ENCODE measurements at places on chromosomes 6 and 20. TPM values are rescaled to one million over a fixed set of nuclear protein-coding genes. Genes with fewer than 3 reads are reported as not detected.

Gene GATA5
- total RNA-seq = not detected

Gene CDYL
- total RNA-seq = 38.4 TPM

Gene KCNQ5
- 6.4 TPM for total RNA-seq

Gene RBBP8NL
- not detected for total RNA-seq

Gene HLA-DRB1
- total RNA-seq = not detected

Gene PTPRT
- not detected for total RNA-seq

Gene KHDC1
- 2.3 TPM for total RNA-seq

Gene GPR6
- not detected for total RNA-seq

Gene TTLL9
- not detected for total RNA-seq

Gene FAM209B
- total RNA-seq = 0.71 TPM

Gene LZTS3
- total RNA-seq = 3.1 TPM

Gene CD40
- 10.9 TPM for total RNA-seq

Gene PPP1R3G
- 0.07 TPM for total RNA-seq

Gene ERVFRD-1
- total RNA-seq = not detected

Gene EYA4
- total RNA-seq = not detected

DNA sequence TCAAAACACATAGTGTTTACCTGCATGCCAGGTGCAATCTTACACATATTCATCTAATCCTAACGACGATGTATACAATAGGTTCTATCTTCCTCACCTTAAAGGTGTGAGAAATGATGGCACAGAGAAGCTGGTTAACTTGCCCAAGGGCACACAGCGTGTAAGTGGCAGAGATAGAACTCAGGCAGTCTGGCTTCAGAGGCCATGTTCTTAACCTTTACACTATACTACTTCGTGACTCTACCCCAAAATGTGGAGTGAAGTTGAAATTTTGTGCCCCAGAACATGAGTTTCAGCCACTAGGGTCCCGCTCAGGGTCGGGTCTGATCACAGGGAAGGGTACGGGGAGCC lies 584 bp downstream of the VPS52 start:
- no peak for DNase-seq

DNA sequence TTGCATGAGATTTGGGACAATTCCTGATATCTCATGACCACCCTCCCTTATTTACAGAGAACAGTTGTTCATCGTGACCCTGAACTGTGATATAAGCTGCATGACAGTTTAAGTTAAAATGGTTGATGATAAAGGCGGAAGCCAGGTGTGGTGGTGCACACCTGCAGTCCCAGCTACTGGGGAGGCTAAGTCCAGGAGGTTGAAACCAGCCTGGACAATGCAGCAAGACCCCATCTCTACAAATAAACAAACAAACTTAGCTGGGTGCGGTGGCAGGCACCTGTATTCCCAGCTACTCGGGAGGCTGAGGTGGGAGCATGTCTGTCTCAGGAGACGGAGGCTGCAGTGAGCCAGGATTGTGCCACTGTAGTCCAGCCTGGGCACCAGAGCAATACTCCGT lies 24.1 kb downstream of the COL20A1 start:
- no peak for DNase-seq

- no peak for DNase-seq
These were observed 3.5 kb downstream of the MYLK2 start for GRCh38 chr20:31822421-31823330.

- DNase-seq = no peak
These were observed 21.9 kb downstream of the NEDD9 start for GRCh38 chr6:11210386-11211138.

DNA sequence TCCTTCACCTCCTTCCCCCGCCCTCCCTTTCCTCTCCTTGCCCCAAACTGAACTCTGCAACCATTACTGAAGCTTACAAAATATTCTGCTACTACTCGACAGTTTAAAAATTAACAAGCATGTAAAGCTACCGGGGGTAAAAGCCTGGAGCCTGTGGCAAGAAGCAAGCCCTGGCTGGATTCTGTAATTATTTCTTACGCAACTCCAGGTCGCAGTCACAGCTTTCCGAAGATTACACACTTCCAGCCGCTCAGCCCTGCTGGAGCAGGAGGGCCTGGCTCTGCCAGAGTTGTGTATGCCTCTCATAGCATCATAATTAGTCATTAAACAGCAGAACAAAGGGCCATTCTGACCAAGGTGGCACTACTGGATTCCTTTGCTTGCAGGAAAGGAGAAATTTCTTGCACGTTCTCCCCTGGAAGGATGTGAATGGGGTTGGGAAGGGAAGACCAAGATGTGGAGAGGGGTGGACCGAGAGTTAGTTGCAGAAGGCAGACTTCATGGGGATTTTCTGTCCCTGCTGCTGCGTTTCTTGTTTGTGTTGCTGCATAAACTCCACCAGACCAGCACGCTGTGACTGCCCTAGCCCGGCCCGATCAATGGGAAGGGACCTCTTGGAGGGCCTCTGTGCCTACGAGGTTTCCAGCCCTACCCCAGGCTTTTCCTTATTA lies 23.6 kb downstream of the FOXQ1 start:
- peak; percentile 97 for DNase-seq

DNA sequence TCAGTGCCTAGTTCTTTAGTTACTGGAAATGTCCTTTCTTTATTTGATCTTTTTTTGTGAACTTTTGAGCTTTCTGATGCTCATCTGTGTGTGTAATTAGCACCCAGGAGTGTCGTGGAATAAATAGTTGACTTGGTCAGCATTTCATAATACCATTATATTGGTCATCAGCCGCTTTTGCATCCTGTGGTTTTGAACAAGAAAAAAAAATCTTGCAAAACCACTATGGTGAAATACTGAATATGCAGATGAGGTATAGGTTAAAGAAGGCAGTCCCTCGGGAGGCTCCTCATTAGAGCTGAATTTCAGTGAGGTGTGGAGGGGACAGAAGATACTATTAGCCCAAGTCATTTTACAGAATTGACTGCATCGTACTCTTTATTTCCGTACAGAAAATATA lies 90.1 kb downstream of the FOXO3 start:
- no peak for DNase-seq

GRCh38 chr20:10916312-10916711 lies 242.5 kb upstream of the JAG1 start:
- no peak for DNase-seq

GRCh38 chr20:43977252-43977651 lies 62.6 kb downstream of the TOX2 start:
- peak; percentile 21 for DNase-seq

DNA sequence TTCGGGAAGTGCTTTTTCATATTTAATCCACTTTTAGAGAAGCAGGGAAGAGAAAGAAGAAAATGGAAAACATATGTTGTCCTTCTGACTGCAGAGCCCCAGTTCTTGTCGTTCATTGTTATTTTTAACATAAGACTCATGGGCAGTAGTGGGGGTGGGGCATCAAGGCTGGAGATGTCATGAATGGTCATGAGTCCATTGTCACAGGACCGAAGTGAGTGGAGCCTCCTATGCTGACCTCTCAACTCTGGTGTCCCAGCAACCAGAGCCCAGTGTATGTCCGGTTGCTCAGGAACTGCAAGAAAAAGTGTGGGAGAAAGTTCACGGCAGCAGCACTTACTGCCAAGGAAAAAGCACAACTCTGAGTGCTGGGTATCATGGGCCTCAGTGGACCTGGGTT lies 108.6 kb downstream of the BANF2 start:
- no peak for DNase-seq

GRCh38 chr6:43758617-43759050 lies 11.4 kb upstream of the VEGFA start:
- no peak for DNase-seq

- DNase-seq = no peak
These were observed 19.7 kb upstream of the NTSR1 start for GRCh38 chr20:62688855-62689460.

DNA sequence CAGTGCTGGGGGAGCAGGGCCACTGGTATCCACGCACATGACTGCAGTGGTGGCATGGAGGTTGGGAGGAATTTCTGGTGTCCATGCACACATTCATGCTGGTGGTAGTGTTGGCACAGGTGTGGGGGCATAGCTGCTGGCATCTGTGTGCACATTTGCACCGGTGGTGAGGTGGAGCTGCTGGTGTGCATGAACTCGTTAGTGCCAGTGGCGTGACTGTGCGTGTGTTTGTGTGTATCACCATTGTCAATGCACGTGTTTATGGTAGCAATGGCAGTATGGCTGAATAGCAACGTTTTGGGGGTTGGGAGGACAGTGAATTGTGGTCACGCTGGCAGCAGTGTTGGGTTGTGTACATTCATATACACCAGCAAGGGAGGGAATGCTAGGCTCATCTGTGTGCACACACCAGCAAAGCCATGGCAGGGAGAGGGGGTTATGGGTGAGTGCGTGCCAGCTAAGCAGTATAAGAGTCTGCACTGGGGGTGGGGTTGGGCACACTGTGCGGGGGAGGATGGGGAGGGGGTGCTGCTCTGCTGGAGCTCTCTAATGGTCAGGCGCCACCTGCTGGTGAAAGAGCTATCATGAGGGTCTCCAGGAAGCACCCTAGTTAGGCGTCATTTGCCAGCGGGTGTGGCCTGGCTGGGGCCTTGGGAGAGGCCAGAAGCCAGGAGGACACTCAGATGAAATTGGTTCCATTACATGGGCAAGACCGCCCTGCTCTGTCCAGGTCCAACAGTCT lies 626.1 kb upstream of the ID4 start:
- DNase-seq = no peak

- DNase-seq = peak; percentile 89
These were observed 62.6 kb upstream of the PMEPA1 start for GRCh38 chr20:57772349-57772964.

GRCh38 chr6:6538261-6538660 lies 50.3 kb upstream of the LY86 start:
- DNase-seq = no peak

- DNase-seq = no peak
These were observed 64.6 kb upstream of the OGFRL1 start for GRCh38 chr6:71224011-71224410.

GRCh38 chr6:116362276-116362675 lies 8.5 kb upstream of the DSE start:
- no peak for DNase-seq

DNA sequence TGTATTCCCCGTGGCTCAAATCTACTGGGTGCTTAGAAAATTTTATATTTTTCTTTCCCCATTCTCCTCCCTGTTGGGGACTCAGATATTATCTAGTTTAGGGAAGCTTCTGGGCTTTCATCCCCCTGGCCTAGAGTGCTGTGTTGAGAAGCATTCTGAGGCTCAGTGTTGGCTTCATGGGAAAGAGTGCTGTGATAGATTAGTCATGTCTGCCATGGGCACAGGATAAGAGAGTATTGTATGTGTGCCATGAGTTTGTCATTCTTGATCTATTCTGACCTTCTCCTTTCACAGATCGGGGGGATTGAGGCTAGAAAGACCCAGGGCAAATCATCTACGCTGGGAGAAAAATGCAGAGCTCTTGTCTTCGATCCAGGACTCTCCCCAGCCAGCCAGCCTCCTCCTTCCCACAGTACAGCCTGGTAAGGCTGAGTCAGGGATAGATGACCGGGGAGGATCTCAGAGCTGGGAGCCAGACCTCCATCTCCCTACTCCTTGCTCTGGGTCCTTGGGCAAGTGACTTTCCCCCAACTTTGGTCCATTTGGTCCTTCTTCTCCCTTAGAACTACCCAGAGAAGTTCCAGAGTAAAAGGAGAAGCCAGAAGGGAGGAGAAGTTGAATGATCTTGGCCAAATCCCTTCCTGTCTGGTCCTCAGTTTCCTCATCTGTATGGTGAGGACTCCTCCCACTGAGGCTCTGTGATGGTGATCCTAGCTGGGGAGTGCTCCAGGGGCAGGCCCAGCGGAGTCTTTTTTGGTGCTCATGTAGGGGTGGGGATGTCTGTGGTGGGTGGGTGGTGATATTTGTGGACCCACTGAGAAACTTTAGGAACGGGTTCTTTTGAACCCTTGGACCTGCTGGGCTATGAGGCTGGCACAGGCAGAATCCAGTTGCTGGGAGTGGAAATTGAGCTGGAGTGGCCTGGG lies 5.0 kb downstream of the SRC start:
- DNase-seq = no peak

GRCh38 chr6:118708744-118709143 lies 57.4 kb upstream of the CEP85L start:
- DNase-seq = no peak

DNA sequence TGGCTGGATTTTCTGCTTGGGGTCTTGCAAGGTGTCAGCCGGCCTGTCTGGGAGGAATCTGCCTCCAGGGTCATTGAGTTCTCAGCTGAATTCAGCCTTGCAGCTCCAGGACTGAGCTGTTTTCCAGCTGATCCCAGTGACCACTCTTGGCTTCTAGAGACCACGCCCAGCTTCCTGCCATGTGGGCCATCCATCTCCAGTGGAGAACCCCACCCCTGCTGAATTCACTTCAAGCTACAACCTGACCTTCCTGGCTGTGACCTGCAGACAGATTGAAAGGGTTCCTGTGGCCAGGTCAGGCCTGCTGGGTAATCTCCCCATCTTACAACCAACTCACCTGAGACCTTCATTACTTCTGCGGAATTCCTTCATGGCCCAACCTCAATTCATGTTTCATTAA lies 26.5 kb upstream of the SYNDIG1 start:
- no peak for DNase-seq

DNA sequence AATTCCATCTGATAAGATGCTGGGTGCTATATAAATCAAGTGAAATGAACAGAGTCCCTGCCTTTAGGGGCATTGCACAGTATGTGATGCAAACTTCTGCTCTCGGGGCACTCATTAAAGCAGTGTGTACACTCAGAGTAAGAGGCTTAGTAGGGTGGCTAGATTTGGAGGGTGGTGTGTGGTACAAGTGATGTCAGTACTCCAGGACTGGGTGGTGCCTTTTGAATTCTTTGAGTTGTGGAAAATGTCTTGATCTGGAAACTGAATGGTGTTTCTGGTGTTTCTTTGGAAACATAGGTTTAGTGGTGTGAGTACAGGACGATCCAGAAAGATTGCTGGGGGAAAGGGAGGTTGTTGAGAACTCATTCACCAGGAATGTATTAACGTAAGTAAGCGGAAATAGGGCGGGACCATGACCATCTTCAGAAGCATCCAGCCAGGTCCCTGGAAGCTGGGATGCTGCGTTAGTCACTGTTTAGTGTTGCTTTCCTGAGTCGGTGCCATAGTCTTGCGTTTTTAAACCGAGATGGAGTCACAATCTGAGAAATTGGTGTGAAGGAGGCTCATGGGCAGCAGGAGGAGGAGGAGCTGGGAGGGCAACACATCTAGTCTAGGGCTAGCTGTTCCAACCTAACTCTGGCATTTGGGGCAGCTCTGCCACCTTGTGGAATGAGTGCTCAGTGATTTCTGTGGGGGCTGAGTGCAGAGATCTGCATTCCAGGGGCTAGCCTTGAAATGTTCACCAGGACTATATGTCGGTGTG lies 70.3 kb downstream of the SCAND1 start:
- peak; percentile 100 for DNase-seq

- no peak for DNase-seq
These were observed 5.2 kb upstream of the SLC22A1 start for GRCh38 chr6:160116411-160116810.

GRCh38 chr6:17741507-17741906 lies 34.8 kb upstream of the NUP153 start:
- peak; percentile 30 for DNase-seq

- no peak for DNase-seq
These were observed 190.2 kb downstream of the DTNBP1 start for GRCh38 chr6:15472621-15473020.
